Stimulated activated CD4-positive, alpha-beta T cell treated with anti-CD3 and anti-CD28 coated beads, TNF-alpha, amount 100 ng/mL, for 4 hours (primary cell): ENCODE measurements at places on chromosomes 3 and 15.

DNA sequence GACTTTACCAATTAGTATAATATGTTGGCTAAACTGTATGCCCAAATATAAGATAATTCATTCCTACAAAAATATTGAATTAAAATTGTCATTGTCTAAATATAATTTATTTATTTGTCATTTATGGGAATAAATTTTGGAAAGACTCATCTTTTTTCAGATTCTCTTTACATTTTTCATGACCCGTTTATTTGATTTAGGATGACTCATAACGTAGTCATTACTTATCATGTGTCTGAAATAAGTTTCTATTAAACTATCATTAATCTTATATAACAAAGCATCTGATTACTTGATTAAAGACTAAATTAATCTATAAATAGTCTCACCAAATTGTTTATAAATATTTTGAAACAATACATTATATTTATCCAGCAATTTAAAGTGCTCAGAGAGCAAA lies 516.6 kb downstream of the CADM2 start:
- no peak for DNase-seq

DNA sequence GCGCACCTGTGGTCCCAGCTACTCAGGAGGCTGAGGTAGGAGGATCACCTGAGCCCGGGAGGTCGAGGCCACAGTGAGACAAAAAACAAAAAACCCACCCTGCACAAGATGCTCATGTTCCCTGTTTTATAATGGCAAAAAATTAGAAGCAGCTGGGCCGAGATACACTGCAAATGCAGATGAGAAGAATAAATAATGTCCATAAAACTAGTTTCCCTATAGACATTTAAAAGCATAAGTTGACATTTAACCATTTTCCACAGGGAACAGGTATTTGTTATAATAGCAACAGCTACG lies 537 bp upstream of the SCAP start:
- no peak for DNase-seq

DNA sequence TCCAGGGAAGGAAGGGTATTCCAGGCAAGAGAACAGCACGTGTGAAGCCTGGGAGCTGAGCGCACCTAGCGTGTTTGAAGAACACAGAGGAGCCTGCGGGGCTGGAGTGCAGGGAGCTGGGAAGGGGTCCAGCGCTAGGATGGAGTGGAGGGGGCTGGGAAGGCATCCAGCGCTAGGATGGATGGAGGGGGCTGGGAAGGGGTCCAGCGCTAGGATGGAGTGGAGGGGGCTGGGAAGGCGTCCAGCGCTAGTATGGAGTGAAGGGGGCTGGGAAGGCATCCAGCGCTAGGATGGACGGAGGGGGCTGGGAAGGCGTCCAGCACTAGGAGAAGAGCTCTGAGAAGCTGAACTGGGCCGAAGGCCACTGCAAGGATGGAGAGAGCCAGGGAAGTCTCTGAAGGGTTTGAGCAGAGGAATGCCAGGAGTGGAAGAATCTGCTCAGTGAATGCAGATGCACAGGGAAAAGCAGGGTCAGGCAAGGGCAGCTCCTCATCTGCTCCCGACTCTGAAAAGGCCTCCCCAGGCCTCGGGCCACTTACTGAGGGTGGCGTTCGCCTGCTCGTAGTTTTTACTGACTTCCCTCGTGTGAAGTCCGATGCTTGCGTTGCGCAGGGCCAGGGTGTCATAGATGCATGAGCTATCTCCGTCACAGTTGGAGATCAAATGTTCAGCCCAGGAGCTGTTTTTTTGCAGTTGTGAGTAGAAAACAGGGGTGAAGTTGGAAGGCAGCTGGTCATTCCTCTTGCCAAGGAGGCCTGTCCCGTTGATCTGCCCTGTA lies 39.8 kb downstream of the MUC20 start:
- DNase-seq = no peak

GRCh38 chr3:166388321-166388720 lies 551.1 kb upstream of the BCHE start:
- DNase-seq = no peak

GRCh38 chr3:142615171-142615570 lies 19.0 kb downstream of the PLS1 start:
- no peak for DNase-seq

DNA sequence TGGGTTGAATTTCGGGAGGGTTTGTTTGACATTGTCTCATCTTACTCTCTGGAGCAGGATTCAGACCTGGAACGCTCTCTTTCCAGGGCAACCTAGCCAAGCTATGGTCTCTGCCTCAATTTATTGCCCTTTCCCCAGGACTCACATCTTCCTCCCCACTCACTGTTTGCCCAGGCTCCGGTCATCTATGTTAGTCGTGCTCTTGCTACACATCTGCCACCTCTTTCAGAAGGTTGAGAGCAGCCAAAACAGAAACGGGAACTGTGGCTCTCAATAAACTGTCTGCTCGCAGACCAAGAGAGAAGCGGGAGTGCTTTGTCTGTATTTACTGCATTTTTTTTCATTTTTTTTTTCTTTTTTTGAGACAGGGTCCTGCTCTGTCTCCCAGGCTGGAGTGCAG lies 81.6 kb downstream of the ST6GAL1 start:
- no peak for DNase-seq

GRCh38 chr15:91950631-91951329 lies 97.3 kb downstream of the SLCO3A1 start:
- DNase-seq = no peak

DNA sequence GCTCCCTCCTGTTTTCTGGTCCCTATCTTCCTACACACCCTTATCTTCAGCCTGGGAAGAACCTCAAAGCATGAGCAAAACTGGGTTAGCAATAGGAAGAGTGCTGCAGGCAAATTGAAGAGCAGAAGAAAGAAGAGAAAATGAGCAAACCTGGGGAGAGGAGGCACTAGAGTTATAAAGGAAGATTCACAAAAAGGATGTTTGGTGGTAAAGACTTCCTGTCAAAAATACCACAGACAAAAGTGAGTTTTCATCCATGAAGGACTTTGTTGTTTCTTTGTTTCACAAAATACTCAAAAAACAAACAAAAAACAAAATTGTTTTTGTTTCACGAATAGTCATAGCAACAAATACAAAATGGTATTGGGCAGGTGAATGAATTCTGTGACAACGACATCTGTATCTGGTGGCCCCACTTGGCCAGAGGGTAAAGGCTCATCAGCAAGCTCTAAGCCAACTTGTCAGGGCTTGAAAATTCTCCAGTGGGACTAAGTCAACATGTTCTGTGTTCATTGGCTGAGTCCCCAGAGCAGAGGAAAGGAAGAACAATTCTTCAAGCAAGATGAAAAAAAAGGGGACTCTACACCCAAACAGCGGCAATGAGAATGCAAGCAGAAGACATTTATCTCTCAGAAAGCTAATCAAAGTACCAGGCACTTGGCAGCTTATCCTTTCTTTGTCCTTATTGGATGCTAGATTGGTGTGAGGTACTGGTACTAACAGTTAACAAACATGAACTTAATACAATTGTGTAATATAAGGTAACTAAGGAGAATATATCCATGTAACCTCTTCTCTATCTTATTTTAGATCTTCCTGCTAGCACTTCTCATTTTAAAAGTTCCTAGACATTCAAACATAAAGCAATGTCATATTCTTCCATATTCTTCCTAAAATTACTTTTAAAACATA lies 9.7 kb downstream of the ATP8B4 start:
- no peak for DNase-seq

GRCh38 chr3:55000953-55001352 lies 73.1 kb upstream of the LRTM1 start:
- DNase-seq = no peak

DNA sequence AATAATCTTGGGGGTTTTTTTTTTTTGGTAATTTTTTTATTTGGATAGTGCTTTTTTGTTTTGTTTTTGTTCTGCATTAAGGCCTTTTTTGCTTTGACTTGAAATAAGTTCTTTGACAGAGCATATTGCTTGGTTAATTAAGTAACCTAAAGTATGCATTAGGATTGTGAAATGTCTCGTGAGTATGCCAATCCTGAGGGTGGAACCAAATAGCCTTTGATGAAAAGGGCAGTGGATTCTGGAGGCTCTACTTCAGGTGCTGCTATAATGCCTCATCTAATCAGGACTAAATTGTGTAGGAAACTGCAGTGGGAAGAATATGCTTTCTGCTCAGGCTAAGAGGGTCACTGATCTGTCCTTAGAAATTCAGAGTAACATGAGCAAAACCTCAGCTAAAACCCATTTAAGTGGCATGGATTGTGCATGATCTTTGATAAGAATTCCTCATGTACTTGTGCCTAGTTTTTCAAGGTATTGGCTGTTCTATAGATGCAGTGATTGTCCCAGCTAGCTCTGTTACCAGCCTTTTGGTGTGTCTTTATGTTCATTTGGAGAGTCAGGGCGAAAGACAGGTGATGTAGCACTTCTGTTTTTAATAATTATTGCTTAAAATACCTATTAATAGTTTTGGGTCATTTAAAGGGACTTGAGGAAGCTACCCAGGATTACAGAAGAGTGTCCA lies 15.4 kb downstream of the CDV3 start:
- DNase-seq = no peak

DNA sequence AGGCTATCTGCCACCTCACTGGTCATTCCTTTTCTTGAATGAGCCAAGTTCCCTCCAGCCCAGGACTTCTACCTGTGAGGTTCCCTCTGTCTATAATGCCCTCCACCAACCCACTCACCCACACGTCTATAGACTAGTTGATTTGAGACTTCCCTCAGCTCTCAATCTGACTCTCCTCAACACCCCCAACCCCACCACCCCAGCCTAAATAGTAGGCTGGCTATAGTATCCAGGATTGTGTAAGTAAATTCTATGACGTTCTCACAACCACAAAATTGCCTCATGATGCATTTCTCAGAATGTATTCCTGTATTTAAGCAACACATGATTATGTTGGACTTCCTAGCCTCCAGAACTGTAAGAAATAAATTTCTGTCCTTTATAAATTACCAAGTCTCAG lies 2.2 kb downstream of the PLSCR1 start:
- no peak for DNase-seq

DNA sequence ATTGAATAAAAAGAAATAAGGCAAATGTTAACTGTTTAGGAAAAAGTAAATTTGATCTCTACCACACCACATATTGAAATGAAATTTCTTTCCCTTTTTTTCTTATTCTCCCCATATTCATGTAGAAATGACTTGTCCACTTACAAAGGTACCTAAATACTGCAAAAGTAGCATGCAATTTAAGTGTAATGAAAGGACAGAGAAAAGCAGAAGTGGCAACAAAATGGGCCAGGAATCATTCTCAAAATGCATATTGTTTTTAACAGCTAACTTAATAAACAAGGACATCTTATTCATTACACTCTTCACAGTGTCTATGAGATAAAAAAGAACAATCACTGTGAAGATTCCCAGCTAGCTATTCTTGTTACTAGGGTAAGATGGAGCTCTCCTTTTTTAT lies 40.6 kb upstream of the FGF7 start:
- DNase-seq = no peak

DNA sequence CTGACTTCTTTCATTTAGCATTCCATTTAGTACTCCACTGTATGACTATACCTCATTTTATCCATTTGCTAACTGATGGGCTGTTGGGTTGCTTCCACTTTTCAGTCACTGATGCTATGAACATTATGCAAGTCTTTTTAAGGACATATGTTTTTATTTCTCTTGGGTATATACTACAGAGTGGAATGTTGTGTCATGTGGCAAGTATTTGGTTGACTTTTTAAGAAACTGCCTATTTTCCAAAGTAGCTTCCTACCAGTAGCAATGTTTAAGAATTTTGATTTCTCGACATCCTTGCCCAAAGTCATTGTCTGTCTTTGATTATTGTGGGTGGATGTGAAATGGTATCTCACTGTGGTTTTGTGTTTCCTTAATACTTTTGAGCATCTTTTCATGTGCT lies 110.1 kb upstream of the TPM1 start:
- DNase-seq = no peak

DNA sequence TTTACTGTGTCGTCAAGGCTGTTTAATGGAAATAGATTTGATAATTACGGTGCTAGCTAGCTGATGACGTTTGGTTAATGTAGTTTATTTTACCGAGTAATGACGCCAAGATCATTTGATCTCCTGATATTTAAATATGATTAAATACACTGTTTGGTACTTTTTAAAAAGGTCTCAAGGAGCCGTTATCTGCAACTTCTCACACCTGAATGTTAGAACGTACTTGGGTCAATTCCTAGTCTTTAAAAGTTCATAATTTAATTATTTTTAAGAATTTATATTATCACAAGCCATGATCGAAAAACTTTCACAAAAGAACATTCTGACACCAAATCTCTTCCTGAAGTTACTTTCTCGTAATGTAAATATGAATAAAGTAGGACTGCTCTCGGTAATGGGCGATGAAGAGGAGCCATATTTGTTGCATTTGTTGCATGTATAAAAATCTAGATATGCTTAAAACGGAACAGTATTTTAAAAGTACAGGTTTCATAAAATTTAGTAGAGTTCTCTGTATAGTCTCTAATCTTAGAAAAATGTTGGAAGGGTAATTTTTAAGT lies 16.2 kb upstream of the CHD2 start:
- DNase-seq = no peak

GRCh38 chr3:195258449-195259153 lies 12.4 kb downstream of the XXYLT1 start:
- no peak for DNase-seq

DNA sequence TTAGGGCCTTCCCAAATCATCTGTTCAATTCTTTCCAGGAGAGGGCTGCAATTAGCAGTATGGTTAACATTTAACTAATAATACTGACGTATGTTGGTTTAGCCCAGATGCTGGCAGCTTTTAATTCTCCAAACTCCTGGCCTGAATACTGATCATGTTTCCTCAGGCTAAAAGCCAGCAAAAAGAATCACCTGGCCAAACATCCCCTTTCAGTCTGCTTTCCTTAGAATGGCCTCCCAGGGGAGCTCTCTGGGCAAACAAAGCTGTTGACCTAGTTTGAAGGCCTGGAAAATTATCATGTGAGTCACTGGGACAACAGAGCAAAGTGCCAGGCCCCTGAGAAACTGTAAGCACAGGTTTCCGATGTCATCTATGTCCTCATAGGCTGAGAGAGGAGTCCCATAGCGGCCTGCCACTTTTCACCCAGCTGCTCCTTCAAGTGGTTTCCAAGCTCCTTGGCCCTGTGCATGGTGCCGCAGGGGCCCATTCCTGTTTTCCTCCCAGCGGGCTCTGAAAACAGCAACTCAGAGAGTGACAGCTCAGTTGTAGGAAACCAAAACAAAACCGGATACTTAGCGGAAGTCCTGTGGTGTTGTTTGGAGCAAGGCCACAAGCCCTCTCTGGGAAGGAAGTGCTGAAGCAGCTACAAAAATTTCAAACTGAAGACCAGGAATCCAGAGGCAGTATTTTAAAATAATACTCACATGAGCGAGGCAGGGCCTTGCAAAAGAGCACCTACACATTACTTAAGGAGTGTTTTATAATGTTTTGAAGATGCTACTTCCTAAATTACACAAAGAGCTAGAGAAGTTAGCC lies 36.5 kb upstream of the RAB11A start:
- DNase-seq = no peak

- no peak for DNase-seq
Observed at GRCh38 chr3:71580636-71581456, 2.7 kb downstream of the FOXP1 start.

DNA sequence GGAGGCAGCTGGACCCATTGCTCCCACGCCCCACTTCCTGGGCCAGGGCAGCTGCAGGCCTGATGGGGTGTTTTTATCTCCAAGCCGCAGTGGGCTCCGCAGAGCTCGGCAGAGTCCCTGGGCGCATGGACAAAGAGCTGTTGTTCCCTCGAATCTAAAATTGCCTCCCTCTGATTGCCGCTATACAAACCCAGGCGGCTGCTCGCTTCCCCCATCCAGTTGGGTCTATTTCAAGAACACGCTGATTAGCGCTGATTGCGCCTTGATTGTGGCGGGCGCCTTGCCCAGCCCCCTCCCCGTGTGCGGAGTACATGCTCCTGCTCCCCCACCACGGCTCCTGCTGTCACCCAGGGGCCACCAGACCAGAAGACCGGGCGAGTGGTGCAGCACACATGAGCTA lies 43.4 kb upstream of the SLC6A1 start:
- DNase-seq = no peak

- DNase-seq = no peak
Observed at GRCh38 chr3:13578251-13578650, 29.3 kb downstream of the FBLN2 start.
